Uterus (tissue), 4 donors: ENCODE measurements at places on chromosomes 3 and 15.

DNA sequence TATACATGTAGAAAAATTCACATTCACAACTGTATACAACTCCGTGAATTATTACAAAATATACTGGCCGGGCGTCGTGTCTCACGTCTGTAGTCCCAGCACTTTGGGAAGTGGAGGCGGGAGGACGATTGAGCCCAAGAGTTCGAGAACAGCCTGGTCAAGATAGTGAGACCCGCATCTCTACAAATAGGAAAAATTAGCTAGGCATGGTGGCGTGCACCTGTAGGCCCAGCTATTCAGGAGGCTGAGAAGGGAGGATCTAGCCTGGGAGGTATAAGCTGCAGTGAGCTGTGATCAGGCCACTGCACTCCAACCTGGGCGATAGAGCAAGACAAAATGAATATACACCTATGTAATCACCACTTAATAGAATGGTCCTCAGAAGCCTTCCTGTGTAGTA lies 1.3 kb downstream of the RAD51 start:
- DNase-seq = no peak

GRCh38 chr3:133211449-133211848 lies 173.3 kb downstream of the TMEM108 start:
- no peak for DNase-seq

GRCh38 chr3:52434491-52435115 lies 10.3 kb downstream of the SEMA3G start:
- no peak for DNase-seq

DNA sequence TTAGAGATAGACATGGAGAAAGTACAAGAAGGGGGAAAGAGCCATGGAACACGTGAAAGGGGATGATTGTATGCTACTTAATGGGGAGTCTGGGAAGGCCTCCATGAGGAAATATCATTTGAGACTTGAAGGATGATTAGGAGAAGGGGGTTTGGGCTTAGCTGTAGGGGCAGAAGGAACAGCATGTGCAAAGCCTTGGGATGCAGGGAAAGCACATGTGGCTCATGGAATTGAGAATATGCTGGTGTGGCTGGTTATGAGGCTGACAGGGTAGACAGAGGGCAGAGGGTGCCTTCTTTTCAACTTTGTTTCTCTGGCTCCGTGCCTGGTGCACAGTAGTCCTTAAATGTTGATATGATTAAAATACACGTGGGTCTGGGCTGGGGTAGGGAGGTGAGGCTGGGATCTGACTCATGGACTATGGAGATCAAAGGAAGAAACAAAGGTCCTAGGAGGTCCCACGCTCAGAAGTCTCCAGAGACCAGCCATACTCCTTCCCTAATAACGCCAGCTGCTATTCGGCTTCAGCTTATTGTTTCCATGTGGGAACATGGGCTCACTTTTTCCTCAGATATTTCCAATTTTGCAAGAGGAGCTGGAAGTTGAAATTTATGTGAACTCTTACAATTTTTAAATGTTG lies 1.1 kb downstream of the GTF2E1 start:
- DNase-seq = no peak

DNA sequence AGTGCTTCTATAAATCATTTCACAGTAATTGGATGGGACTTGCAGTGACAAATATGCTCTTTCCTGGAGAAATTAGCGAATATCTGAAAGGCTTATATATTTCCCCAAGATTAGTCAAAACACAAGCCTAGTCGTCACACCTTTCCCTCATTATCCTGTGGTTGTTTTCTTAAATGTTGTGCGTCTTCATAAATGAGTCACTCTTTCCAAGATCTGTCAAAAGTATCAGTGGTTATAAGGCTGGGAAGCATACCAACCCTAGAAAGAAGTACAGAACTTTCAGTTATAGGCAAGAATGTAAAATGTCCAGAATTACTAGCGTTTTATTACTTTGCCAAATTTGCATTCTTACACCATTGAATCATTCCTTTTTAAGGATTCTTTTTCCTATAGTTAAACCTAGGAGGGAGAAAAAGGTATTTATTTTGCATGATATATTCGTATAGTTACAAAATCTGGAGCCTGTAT lies 33.6 kb downstream of the TMEM212 start:
- DNase-seq = no peak

GRCh38 chr15:39300451-39301153 lies 280.3 kb upstream of the THBS1 start:
- no peak for DNase-seq

DNA sequence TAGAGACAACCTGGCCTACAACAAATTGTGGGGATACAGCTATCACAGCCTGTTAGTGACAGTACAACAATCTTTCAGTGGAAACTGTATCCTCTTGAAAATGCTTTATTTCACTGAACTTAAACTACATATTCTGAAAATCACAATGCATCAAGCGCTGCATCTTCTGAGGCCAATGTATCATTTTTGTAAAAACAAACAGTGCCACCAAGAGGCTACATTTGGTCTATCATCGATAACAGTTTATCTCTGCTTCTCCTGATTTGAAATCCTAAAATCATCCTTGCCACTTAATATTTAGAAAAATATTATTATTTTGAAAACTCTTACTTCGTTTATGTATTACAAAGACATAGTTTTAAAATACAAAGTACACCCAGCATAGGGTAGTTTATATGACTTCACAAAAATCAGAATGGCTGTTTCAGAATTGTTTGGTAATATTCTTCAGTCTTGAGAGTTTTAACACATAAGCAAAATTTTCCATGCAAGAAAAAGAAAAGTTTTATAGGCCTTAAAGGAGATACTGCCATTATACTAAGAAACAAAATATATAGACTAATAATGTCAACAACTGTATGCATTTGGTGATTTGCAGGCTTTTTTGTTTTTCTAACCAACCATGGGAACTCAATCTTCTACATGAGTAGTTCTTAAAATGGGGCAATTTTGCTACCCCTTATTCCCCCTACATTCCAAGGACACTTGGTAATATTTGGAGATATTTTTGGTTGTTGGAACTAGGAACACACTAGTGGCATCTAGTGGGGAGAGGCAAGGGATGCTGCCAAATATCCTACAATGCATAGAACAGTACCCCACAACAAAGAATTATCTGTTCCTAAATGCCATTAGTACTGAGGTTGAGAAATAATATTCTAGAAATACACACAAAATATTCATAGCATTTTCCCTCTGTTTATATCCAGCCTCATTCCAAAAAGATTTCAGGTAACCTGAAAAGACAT lies 42.3 kb downstream of the WDR72 start:
- no peak for DNase-seq

DNA sequence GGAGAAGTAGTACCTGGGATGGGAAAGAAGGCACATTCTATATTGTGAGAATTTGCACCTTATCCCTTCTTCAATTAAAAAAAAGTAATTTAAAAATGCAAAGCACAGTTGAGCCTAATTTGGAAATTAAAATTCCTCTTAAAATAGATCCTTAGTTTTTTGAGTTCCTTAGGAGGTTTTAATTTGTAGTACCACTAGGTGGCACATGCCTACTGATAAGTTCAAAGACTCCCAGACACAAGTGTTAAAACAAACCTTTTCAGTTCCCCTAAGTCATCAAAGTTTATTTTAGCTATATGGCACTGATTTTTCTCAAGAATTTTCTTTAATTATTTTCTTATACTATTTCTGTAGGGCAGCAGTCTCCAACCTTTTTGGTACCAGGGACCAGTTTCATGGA lies 127.6 kb upstream of the AZI2 start:
- no peak for DNase-seq

DNA sequence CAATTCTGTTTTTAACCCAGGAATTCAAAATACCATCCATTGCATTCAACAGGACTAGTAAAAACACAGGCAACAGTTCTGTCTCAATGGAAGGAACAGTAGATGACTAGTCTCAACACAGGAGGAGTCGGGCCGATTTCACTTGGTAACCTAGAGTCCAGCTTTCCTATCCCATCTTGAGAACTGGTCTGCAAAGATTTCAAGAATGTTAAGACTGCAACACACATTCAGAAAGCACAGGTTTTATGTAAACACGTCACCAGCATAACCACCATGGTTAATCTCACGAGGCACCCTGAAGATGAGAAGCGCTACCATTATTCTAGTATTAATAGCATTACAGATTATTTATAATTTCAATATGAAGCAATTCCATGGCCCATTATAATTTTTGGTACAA lies 22.0 kb downstream of the UQCC5 start:
- DNase-seq = no peak

GRCh38 chr3:169668072-169668956 lies 4.8 kb upstream of the MECOM start:
- no peak for DNase-seq

- no peak for DNase-seq
These were observed 213.4 kb upstream of the TBL1XR1 start for GRCh38 chr3:177410730-177411129.
